ENCODE measurements at places on chromosomes 11 and 22. TPM values are rescaled to one million over a fixed set of nuclear protein-coding genes. Genes with fewer than 3 reads are reported as not detected.
A peak's percentile ranks its signal among the peaks of the same experiment; 100 is the strongest.

The LGALS12 gene
- total RNA-seq = 0.20 TPM

DNA sequence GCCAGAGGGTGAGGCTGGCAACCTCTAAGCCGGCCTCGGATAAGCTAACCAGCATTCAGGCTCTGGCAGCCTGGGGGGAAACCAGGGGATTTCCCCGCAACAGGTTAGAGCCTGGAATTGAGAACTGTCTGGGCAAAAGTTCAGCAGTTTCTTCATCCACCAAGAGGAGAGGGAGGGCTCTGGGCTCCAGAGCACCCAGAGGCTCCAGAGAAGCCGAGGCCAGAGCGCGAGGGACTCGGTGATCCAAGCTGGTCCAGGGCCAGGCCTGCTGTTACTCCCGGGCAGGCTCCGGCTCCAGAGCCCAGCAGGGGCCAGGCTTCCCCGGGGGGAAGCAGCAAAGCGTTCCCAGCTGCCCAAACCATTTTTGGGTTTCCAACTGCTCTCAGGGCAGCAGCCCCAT, 13.3 kb upstream of the SH3BP1 start:
- peak; percentile 62 for DNase-seq

DNA sequence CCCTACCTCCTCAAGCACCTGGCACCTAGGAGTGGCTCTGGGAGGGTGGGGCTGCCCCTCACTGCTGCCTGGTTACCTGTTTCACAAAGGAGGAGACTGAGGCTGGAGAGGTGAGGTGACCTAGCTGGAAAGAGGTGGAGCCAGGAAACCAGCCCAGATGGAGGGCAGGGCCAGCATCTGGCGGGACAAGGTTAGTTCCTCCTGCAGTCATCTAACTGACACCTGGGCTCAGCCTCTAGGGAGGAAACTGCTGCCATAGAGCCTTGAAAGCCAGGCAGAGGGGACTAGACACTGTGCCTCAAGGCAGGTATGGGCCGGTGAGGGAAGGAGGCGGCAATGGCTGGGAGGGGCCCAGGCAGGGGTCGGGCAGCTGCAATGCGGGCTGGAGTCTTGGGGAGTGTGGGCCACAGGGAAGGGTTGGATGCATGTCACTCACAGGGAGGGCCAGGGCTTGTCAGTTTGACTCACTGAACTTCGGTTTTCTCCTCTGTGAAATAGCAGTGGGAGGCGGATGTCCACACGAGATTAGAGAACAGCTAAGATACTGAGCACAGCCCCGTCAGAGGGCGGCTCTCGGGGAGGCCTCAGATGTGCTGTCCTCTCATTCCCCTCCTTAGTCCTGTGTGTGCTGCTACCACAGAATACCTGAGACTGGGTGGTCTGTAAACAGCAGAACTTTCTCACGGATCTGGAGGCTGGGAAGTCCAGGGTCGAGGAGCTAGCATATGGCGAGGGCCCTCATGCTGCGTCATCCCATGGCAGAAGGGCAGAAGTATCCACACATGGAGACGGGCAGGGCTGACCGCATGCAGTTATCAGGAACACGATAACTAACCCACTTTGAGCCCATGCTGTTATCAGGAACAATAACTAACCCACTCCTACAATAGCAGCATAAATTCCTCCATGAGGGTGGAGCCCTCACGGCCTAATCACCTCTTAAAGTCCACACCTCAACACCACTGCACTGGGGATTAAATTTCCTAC, 16.1 kb downstream of the MGAT3 start:
- DNase-seq = no peak

The DEPDC7 gene
- 1.2 TPM for total RNA-seq

DNA sequence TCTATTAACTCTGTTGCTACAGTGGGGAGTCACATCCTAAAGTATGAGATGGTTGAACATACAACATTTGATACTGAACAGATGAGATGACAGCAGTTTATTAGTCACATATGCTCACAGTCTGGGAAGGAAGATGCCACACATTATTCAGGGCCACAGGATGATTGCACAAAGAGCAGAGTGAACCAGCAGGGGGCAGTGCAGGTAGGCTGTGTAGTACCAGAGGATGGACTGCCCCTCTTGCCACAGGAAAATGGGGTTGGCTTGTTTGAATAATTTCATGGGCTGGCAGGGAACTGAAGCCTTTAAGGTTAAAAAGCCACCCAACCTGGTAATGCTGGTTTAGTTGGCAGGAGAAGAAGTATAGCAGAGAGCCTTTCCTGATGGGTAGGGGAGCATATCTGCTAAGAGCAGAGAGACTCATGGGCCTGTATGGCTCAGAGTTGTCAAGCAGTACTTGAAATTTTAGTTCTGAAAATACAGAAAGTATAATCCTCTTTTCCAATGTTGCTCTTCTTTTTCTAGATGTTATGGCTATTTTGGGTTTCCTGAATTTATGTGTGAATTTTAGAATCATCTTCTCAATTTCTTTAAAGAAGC, 180.4 kb upstream of the B3GAT1 start:
- DNase-seq = no peak

The PHOX2A gene
- total RNA-seq = not detected

- DNase-seq = no peak
Measured at GRCh38 chr11:32231909-32232493, 141.1 kb downstream of the RCN1 start.

- DNase-seq = no peak
Measured at GRCh38 chr11:15093432-15093831, 20.0 kb downstream of the CALCB start.

DNA sequence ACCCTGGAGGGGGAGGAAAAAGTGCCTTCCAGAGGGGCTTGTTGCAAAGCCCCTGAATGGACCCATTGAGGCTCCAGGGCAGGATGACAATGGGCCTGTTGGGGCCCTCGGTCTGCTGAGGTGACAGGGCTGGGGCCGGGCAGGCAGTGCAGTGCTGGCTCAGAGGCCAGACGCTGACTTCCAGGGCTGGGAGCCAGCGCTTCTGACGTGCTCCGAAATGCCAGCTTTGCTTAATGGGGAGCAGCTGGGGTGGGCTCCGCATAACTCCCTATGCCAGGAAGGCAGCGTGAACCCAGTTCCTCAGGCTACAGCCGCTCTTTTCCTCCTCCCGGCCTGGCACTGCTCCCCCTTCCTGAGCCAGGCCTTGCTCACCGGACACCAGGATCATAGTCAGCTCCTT, 17.7 kb downstream of the NAV2 start:
- DNase-seq = no peak

DNA sequence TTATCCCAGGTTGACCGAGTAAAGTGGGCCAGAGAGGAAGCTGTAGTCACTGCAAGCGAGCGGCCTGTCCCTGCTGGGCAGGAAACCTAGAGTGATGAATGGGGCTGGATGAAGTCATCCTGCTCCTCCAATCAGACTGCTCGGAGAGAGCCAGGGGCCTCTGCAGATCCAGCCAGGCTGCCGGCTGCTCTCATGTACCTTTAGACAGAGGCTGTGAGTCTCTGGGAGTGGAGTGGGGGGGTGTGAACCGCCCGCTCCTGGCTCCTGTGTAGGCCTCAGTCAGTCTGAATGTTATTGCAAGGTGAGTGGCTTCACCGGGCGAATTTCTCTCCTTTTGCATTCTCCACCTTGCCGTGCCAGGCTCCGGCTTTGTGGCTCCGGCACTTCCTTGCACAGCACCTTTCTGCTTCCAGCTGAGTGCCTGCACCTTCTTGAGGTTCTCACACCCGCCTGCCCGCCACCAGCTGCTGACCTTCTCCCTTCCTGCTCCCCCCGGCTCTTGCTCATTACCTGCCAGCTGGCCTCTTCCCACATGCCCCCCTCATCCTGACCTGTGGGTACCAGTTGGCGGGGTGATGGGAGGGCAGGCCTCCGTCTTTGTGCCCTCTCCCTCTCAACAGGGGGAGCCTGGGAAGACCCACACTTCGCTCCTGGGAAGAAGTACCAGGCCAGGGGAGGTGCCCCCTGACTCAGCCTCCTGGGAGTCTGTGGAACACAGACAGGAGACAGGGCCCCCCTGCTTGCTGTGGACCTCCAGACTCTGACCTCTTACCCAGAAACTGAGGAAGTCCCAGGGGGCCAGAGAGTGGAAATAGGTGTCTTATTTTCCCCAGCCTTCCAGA, 79.9 kb downstream of the GRAMD1B start:
- DNase-seq = no peak

Data from left lung (tissue), 14 donors.